ENCODE measurements at places on chromosomes 1 and 21. TPM values are rescaled to one million over a fixed set of nuclear protein-coding genes. Genes with fewer than 3 reads are reported as not detected.
A peak's percentile ranks its signal among the peaks of the same experiment; 100 is the strongest.

- DNase-seq = no peak
These were observed 32.7 kb upstream of the WASF2 start for GRCh38 chr1:27522432-27523336.

DNA sequence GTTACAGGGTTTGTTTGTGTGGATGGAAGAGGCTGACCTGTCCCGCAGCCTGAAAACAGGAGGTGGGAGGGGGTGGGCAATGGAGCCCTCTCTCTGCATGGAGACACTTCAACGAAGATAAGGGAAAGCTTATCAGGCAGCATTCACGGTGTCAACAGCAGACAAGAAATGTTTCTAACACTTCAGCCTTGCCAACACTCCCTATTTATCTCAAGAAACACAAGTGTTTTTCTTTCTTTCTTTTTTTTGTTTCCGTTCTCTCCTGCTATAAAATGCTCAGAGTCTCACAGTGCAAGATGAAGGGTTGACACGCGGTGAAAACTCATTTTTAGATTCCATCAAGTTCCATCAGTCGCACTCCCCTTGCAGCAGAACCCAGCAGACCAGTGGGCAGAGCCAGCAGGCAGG lies 594.4 kb downstream of the MATN1 start:
- no peak for DNase-seq

The TLR5 gene
- 0.38 TPM for total RNA-seq

- no peak for DNase-seq
These were observed 770 bp upstream of the RC3H1 start for GRCh38 chr1:174022976-174023277.

- no peak for DNase-seq
These were observed 35.1 kb downstream of the UAP1 start for GRCh38 chr1:162596514-162597170.

GRCh38 chr1:29756085-29756484 lies 519.8 kb downstream of the PTPRU start:
- DNase-seq = no peak

GRCh38 chr1:153058826-153059784 lies 1.8 kb upstream of the SPRR2A start:
- no peak for DNase-seq

DNA sequence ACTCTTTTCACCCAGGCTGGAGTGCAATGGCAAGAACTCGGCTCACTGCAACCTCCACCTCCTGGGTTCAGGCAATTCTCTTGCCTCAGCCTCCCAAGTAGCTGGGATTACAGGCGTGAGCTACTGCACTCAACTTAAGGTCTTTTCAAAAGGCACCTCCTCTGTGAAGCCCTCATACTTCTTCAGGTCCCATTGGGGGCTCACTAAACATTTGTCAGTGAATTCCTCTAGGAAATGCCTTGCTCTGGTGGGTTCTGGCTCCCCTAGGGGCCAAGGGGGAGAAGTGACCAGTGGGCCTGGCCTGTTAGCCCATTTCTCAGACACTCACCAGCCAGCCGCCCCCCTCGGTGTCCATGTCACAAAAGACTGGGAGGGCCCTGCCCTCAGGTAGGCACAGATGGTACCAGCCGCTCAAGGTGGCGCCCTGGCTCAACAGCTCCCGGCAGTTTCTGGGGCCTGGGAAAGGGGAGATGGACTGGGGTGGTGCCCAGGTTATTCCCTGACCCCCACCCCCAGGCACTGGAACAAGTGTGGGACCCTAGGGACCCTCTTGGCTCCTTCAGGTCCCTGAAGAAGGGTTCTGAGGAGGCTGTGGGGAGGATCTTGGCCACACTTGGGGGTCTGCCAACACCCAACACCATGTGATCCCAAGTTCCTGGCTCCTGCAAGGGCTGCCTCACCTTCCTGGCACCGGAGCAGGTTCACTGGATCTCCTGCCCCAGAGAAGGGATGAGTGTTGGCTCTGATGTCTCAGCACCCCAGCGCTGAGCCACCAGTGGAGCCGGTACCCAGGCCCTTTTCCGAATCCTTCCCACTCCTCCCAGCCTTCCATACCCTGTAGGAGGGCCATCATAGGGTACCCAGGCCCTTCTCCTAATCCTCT lies 1.6 kb downstream of the FCN3 start:
- peak; percentile 60 for DNase-seq

DNA sequence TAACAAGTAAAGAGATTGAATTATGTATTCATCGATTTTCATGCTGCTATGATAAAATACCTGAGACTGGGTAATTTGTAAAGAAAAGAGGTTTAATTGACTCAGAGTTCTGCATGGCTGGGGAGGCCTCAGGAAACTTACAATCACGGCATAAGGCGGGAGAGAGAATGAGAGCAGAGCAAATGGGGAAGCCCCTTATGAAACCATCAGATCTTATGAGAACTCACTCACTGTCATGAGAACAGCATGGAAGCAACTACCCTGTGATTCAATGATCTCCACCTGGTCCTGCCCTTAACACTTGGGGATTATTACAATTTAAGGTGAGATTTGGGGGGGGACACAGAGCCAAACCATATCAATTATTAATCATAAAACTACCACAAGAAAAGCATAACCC lies 3.3 kb upstream of the GBP3 start:
- DNase-seq = no peak

The CFHR4 gene
- not detected for total RNA-seq

DNA sequence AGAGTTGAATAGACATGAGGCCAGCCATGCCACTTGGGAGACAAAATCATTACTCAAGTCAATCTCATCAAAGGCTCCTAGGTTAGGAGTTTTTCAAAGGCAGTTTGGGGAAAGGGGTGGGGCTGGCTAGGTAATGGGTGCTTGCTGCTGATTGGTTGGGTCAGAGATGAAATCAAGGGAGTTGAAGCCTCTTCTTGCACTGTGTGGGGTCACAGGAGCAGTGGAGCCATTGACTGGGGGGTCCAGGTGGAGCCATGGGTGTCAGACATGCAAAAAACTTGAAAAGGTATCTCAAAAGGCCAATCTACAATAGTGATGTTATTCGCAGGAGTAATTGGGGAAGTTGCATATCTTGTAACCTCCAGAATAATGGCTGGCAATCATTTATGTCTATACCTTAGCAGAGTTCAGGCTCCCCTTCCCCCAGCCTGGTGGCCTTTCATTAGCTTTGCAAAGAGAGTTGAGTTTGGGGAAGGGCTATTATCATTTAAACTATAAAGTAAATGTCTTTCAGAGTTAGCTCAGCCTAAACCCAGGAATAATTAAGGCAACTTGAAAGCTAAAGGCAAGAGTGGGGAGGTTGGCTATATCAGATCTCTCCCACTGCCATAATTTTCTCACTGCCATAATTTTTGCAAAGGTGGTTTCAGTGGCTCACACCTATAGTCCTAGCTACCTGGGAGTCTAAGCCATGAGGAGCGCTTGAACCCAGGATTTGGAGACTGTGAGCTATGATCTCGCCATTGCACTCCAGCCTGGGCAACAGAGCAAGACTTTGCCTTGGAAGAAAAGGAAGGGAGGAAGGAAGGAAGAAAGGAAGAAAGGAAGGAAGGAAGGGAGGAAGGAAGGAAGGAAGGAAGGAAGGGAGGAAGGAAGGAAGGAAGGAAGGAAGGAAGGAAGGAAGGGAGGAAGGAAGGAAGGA lies 7.8 kb upstream of the PINK1 start:
- no peak for DNase-seq

DNA sequence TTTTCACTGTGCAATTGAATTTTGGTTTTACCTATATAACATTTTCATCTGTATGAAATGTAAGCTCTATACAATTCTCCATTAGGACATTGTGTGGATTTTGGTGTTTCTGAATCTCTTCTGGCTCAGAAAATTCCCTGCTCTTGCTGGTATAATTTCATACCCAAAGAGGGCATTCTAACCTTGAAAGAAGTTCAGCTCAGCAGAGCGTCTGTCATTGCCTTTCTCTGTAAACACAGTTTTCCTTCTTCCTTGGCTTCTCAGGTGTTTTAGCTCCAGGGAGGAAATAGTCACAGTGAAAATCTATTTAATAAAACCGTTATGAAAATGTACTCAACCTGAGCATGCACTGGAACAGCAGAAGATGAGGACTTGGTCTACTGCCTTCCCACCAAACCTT lies 16.0 kb downstream of the DISC1 start:
- no peak for DNase-seq

The TFF2 gene
- total RNA-seq = not detected

The FBXO42 gene
- total RNA-seq = 27.9 TPM

GRCh38 chr1:23796466-23797271 lies 3.9 kb downstream of the GALE start:
- DNase-seq = no peak

- no peak for DNase-seq
These were observed 6.3 kb downstream of the TTC3 start for GRCh38 chr21:37079211-37079824.

The CMPK1 gene
- total RNA-seq = 90.7 TPM

The PHACTR4 gene
- 32.7 TPM for total RNA-seq

GRCh38 chr1:53964109-53964508 lies 18.0 kb downstream of the LRRC42 start:
- DNase-seq = no peak

DNA sequence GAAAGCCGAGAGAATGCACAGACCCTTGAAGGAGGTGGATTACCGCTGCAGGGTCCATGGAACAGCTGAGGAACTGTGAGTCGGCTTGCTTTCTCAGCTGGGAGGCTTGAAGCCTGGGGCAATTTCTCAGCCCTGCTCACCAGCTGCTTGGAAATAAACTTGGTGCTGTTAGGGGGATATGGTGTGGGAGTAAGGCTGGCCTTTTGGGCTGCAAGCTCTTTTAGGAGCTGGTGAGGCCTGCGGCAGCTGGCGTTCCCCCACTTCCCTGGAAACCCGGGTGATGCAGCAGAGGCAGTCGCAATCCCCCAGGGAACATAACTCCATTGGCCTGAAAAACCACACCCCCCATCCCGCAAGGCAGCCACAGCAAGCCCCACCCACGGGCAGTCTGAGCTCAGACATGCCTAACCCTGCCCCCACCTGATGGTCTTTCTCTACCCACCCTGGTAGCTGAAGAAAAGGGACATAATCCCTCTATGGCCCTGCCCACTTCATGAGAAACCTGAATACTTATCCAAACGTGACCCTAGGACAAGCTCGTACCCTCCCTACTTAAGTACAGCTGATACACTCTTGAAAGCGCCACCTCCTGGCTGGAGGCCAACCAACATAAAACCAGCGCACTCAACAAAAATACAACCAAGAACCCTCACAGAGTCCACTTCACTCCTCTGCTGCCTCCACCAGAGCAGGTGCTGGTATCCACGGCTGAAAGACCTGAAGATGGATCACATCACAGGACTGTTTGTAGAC lies 1995.8 kb downstream of the NCAM2 start:
- no peak for DNase-seq

DNA sequence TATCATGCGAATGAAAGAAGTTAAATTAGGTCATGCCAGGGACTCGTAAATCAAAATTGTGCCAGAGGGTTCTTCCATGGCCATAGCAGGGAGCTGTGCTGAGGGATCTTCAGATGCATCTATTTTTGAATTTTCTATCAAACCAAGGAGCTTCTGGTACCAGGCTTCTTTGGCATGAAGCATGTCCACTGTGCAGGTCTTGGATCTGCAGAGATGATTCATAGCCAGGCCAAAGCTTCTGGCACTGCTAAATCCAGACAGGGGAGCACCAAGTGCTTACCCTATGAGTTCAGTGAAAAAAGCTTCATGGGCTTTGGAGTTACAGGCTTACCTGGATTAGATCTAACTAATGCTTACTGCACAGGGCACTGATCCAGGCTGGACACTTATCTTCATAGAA lies 154.2 kb upstream of the DAB1 start:
- DNase-seq = no peak

- no peak for DNase-seq
These were observed 44.2 kb downstream of the TMEM53 start for GRCh38 chr1:44630116-44630515.

- DNase-seq = no peak
These were observed 133.4 kb downstream of the PLPPR5 start for GRCh38 chr1:98870959-98871903.

- no peak for DNase-seq
These were observed 559.8 kb downstream of the LMO4 start for GRCh38 chr1:87888446-87888845.

The CCDC185 gene
- not detected for total RNA-seq

- no peak for DNase-seq
These were observed 9.9 kb downstream of the CNIH3 start for GRCh38 chr1:224626042-224626441.

GRCh38 chr1:34460193-34460592 lies 283.5 kb downstream of the C1orf94 start:
- no peak for DNase-seq

The TNFRSF8 gene
- 16.3 TPM for total RNA-seq

DNA sequence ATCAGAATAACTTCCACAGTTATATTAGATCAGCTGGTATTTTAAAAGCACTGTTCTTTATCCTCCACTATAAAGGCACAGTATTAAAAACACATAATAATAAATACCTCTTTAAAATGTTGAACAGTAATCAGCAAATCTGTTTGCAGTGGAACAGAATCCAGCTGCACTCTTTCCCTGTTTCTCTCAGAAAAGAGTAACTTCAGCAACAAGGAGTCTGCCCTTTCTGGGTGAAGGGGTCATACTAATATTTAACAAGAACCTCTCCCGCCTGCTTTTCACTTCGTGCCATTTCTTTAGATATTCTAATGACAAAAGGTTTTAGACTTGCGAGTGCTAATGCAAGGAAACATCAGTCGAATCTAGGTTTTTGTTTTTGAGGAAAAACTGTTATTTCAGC lies 194.2 kb upstream of the FMN2 start:
- no peak for DNase-seq

The SIKE1 gene
- total RNA-seq = 72.5 TPM

DNA sequence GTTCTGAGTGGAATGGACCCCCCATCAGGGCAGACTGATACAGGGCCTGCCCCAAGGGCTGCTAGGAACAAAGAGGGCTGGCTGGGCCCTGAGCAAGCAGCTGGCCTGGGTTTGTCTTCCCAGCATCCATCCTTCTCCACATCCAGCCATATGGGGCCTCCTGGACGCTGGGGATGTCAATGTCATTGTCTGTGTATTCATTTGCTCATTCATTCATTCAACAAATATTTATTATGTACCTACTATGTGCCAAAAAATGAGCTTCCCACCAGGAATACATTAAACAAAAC lies 15.6 kb upstream of the ECE1 start:
- DNase-seq = no peak

DNA sequence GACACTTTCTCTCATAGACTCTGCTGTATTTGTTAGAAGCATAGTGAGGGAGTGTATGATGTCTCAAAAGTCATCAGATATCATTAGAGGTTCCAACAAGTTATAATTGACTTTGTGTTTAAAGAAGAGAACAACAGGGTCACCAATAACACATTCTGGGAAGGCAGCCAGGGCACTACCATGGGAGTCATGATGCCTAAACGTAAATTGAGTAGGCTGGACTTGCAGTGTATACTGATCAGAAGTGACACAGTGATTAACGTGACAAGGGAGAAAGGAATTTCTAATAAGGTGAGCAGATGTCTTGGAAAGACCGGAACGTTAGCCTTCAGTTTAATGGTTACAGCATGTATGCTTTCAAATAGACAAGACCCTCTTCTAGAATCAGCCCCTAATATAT lies 973.2 kb downstream of the NCAM2 start:
- no peak for DNase-seq

The PLPP3 gene
- not detected for total RNA-seq

The SCCPDH gene
- 18.2 TPM for total RNA-seq

DNA sequence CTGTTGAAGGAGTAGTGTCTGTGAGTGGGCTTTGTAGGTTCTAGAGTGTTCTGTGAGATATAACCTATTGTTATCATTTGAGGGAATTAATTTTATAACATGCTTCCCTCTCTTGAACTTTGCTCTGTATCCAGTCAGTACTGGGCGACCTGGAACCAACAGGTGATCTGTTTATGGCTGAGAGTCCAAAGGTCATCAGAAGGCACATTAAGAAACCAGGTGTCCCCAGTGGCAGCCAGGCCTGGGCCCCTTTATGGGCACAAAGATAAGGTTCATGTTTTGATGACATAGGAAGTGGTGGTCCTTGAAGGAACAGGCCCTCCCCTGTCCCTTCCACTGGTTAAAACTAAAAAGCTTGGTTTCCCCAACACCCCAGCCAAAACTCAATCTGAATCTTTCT lies 61.1 kb downstream of the FHAD1 start:
- no peak for DNase-seq

All from natural killer cell treated with Interleukin-12 subunit alpha and Interleukin-12 subunit beta and Interleukin-15 and Interleukin-18, amount 100 ng/mL, for 72 hours (primary cell).